ENCODE measurements at places on chromosomes 7 and 10.
A peak's percentile ranks its signal among the peaks of the same experiment; 100 is the strongest.

DNA sequence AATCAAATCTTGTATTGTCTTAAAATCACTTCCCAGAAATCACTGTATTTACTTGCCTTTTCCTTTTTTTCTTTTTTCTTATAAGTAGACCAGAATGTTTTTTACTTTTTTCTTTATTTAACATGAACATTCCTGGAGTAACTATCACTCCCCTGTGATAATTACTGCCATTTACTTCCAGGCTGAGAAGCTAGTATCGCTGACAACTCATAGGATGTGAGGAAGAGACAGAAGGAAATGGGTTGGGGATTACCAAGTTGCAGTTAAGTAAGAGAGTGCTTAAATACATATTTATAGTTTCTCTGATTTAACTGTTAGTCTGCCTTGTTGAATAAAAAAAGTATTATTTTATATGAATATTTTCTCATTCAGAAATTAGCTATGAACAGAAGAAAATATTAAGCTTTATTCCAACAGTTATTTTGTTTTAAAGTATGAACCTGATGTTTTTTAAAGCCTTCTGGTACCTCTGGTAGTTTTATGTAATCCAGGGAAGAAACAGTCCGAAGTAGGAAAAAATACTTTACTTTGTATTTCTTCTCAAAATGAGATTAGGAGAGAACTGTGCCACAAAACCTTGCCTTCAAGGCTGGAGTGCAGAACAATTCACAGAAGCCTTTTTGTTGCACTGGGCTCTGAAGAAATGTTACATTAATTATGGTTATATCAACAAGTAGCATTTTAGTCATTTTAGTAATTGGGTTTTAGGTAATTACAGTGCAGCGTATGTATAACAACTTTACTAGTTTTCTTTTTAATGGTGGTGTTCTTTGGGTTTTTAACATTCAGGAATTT lies 72.8 kb downstream of the SHOC2 start:
- H3K4me3 ChIP-seq: no peak overlapping the region
- DNase-seq: no peak
- no peaks in the 10 kb centered on the region for H3K36me3 ChIP-seq
- no peak overlapping the region for H3K27ac ChIP-seq
- H3K4me1 ChIP-seq: no peaks in the 10 kb centered on the region

DNA sequence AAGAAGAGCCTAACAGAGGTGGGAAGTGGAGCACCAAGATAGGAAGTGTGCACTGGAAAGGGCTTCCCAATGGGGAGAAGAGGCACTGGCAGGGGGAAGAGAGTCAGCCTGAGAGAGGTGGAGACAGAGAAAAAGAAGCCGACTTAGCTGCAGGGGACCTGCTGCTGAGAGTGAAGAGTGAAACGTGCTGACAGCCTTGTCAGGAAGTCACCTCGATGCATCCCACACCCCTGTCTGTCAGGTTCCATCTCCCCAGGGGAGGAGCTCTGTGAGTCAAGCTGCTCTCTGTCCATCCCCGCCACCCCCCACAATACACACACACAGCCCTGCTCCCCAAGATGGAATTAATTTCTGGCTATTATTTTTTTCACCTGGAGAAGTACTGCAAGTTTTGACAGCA lies 14.0 kb downstream of the KAZALD1 start:
- DNase-seq: no peak
- H3K27ac ChIP-seq: no peak overlapping the region
- H3K36me3 ChIP-seq: no peaks in the 10 kb centered on the region
- peaks cover 87% of the 10 kb centered on the region for H3K27me3 ChIP-seq
- no peak overlapping the region for H3K4me3 ChIP-seq
- H3K4me1 ChIP-seq: no peaks in the 10 kb centered on the region

GRCh38 chr7:7491044-7491443 lies 44.6 kb downstream of the COL28A1 start:
- H3K36me3 ChIP-seq: no peaks in the 10 kb centered on the region
- H3K27me3 ChIP-seq: no peaks in the 10 kb centered on the region
- DNase-seq: no peak
- H3K4me3 ChIP-seq: no peak overlapping the region
- H3K4me1 ChIP-seq: no peaks in the 10 kb centered on the region
- H3K27ac ChIP-seq: no peak overlapping the region

DNA sequence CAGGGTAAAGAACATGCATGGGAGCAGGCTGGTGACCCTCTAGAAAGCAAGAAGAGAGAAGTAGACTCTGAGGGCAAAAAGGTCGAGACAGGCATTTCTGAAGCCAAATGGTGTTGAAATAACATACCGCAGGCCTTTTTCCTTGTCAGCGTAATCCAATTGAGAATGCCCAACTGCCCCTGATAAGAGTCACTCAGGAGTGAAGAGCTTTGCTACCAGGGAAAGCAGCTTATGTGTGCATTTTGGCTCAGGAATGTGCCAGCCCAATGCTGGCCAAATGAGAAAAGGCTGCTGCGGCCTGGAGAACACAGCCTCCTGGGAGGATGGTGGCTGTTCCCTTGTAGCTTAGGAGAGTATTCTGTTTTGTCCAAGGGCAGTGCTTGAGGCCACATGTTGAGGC lies 61.4 kb upstream of the NFKB2 start:
- no peaks in the 10 kb centered on the region for H3K4me1 ChIP-seq
- no peak overlapping the region for H3K27ac ChIP-seq
- no peak overlapping the region for H3K4me3 ChIP-seq
- no peaks in the 10 kb centered on the region for H3K36me3 ChIP-seq
- no peaks in the 10 kb centered on the region for H3K27me3 ChIP-seq

GRCh38 chr7:99794585-99795502 lies 10.9 kb upstream of the CYP3A4 start:
- no peak overlapping the region for H3K4me3 ChIP-seq
- no peak overlapping the region for H3K27ac ChIP-seq
- no peaks in the 10 kb centered on the region for H3K4me1 ChIP-seq
- DNase-seq: no peak
- no peaks in the 10 kb centered on the region for H3K27me3 ChIP-seq
- no peaks in the 10 kb centered on the region for H3K36me3 ChIP-seq

DNA sequence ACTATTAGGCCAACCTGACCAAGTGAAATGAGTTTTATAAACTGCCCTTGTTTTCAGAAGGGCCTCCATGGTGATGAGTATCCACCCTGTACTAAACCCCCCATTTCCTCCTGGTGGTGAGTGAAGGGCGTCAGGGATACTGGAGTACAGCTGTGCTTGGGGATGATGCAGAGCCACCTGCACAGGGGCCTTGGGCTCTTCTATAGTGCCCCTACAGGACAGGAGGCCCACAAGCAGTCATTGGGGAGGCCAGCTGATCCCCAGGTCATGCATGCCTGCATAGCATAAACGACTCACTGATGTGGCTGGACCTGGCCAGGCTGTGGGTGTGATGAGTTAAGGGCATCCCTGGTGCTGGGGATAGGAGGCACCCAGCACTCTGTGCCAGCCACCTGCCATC lies 114.1 kb upstream of the CELF2 start:
- H3K27me3 ChIP-seq: no peaks in the 10 kb centered on the region
- no peaks in the 10 kb centered on the region for H3K36me3 ChIP-seq
- no peak overlapping the region for H3K27ac ChIP-seq
- no peak for DNase-seq

GRCh38 chr7:151057506-151057988 lies at the start of gene CDK5:
Gene CDK5, minus strand, starts transcription at chr7:151057897. Its CDS starts 49 bp downstream, at chr7:151057848.
- H3K36me3 ChIP-seq: no peaks in the 10 kb centered on the region
- peaks cover 45% of the 10 kb centered on the region for H3K4me1 ChIP-seq
- H3K27ac ChIP-seq: peak within 1 kb of the TSS; percentile 98
- no peak for DNase-seq

DNA sequence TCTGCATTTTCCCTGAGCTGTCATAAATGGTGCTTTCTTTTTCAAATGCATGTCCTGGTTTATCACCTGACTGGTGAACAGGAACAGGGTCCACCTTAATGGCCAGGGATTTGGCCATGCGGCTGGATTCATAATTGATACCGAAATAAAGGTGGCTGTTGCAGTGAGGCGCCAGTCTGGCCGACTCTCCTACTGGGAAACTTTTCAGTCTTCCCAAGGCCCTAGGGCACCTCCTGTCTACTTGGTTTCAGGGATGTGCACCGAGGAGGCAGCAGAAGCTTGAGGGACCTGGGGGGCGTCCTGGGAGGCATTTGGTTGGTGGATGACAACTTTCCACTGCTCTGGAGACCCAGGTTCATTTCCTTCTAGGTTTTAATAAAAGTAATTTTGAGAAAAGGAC lies 46.4 kb upstream of the FIGNL1 start:
- no peak overlapping the region for H3K4me3 ChIP-seq
- no peaks in the 10 kb centered on the region for H3K36me3 ChIP-seq
- H3K27me3 ChIP-seq: no peaks in the 10 kb centered on the region
- H3K27ac ChIP-seq: peak overlapping the region; percentile 62

- H3K4me1 ChIP-seq: peaks cover 11% of the 10 kb centered on the region
- no peaks in the 10 kb centered on the region for H3K36me3 ChIP-seq
- H3K4me3 ChIP-seq: no peak overlapping the region
- peak; percentile 68 for DNase-seq
Measured at GRCh38 chr10:100895346-100895745, 17.4 kb upstream of the SLF2 start.

DNA sequence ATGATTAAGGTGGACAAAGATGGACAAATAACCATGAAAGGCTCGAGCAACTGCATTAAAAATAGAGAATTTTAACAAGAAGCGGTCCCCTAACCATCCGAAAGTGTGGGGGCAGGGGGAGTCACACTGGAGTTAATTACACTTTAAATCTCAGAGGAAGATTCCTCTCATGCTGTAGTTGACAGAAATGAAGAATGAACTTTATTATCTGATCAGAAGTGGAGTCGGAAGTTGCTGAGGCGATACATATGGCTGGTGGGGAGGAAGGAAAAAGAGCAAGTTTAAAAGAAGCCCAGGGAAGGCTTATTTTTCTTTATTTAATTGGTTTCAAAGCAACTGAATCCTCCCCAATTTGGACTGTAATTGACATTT lies 102.3 kb upstream of the FAM171A1 start:
- no peaks in the 10 kb centered on the region for H3K4me1 ChIP-seq
- no peak overlapping the region for H3K27ac ChIP-seq

DNA sequence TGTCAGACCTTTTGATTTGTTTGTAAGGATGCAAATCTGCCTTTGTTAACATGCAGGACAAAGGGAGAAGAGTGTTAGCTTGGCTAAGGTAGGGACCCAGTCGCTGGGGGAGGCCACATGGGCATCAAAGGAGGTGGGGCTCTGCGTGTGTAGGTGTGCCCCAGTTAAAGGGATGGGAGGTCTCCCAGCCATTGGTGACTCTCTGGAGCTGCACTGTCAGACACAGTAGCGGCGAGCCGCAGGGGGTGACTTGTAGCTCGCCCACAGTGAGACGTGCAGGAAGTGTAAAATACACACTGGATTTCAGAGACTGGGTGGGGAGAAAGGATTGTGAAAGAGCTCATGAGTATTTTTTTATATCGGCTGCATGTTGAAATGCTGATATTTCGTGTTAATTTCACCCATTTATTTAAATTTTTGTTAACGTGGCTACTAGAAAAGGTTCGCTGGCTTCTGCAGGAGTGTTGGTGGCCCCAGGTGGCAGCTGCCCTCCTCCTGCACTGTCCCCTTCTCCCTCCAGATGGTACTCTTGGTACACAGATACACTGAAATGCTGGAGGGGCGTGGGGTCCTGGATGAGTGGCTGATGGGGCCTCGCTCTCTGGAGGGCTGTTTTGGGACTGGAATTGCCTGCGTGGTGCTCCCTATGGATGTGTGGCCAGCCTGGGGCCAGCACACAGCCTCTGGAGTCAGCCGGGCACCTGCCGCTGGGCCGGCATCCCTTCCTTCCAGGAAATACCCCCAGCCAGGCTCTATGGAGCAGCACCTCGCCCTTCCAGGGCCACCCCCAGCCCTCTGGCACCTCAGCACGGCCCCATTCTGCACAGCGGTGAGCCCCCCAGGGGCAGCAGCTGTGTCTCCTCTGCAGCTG lies 59.2 kb downstream of the LHPP start:
- no peak overlapping the region for H3K27ac ChIP-seq
- H3K4me1 ChIP-seq: peaks cover 18% of the 10 kb centered on the region
- DNase-seq: no peak
- no peaks in the 10 kb centered on the region for H3K27me3 ChIP-seq
- H3K36me3 ChIP-seq: no peaks in the 10 kb centered on the region
- no peak overlapping the region for H3K4me3 ChIP-seq

DNA sequence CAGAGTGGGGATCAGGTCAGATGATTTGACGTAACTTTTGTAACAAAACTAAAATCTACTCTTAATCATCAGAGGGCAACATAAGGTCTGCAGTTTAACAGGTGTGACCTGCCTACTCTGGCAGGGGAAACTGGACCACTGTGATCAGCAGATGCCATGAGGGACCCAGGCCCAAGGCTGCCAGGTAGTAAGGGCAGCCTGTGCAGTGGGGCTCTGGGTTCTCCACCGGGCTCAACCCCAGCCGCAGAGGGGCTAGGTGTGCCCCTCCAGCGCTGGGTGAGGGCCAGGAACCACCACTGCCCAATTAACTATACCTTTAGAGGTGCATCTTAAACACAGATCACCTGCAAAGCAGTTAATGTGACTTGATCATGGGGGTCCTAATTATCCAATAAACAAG lies 17.6 kb downstream of the AKR1B1 start:
- H3K27me3 ChIP-seq: no peaks in the 10 kb centered on the region
- no peak for DNase-seq
- no peak overlapping the region for H3K27ac ChIP-seq
- H3K36me3 ChIP-seq: no peaks in the 10 kb centered on the region
- no peak overlapping the region for H3K4me3 ChIP-seq
- H3K4me1 ChIP-seq: no peaks in the 10 kb centered on the region

GRCh38 chr10:119199231-119199992 lies 8.0 kb upstream of the GRK5 start:
- no peaks in the 10 kb centered on the region for H3K4me1 ChIP-seq
- no peak overlapping the region for H3K4me3 ChIP-seq
- no peak overlapping the region for H3K27ac ChIP-seq
- peak; percentile 63 for DNase-seq

GRCh38 chr10:32065856-32066255 lies 9.6 kb upstream of the KIF5B start:
- H3K4me1 ChIP-seq: no peaks in the 10 kb centered on the region
- H3K27me3 ChIP-seq: no peaks in the 10 kb centered on the region
- H3K27ac ChIP-seq: no peak overlapping the region
- no peak overlapping the region for H3K4me3 ChIP-seq

DNA sequence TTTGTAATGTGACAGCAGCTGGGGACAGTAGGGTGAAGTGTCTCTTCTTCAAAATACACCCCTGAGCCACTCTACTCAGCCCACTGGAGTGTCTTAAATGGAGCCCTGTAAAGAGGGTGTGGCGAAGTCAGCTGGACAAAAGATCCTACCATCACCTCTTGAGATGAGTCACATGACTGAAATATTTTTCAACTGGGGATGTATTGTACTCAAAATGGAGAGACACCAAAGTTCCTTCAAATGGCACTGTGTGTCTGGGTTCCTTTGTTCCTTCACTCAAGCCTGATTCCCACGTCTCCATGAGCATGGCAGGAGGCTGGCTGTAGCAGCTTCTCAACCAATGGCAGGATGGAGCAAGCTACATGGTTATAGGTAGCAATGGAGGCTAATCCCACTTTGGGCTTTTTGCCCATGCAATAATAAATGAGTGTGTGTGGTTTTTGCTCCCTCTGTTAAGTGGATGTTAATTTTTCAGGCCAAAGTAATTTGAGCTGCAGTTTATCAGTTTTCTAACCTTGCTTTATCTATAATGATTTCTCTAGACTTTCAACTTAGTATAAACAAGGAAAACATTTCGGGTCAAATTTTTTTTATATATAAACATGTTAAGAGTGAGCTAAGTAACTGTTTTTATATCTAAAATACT lies 68.2 kb downstream of the CLEC2L start:
- no peaks in the 10 kb centered on the region for H3K27me3 ChIP-seq
- no peak overlapping the region for H3K4me3 ChIP-seq
- no peaks in the 10 kb centered on the region for H3K36me3 ChIP-seq
- no peak overlapping the region for H3K27ac ChIP-seq

Measured in transverse colon (tissue), 4 donors.